ENCODE measurements at places on chromosomes 5 and 9. TPM values are rescaled to one million over a fixed set of nuclear protein-coding genes. Genes with fewer than 3 reads are reported as not detected.

Gene OBP2B
- not detected for total RNA-seq

Gene CYLC2
- not detected for total RNA-seq

Gene GFRA3
- total RNA-seq, result 0.12 TPM

Gene ORM1
- total RNA-seq, result not detected

Gene BHMT2
- 3.8 TPM for total RNA-seq

Gene MIGA2
- total RNA-seq, result 18.0 TPM

Gene IRX1
- total RNA-seq, result 22.1 TPM

Gene GPR150
- not detected for total RNA-seq

Gene TAF1L
- not detected for total RNA-seq

Gene FCN2
- not detected for total RNA-seq

Gene PTPRD
- 5.6 TPM for total RNA-seq

Gene BHMT
- total RNA-seq, result 1.2 TPM

Gene MACROH2A1
- 390 TPM for total RNA-seq

Gene TAF11L13
- not detected for total RNA-seq

Gene SLC23A1
- not detected for total RNA-seq
